Muscle of arm (tissue), 14 donors: ENCODE measurements at places on chromosomes 2 and 18. TPM values are rescaled to one million over a fixed set of nuclear protein-coding genes. Genes with fewer than 3 reads are reported as not detected.

DNA sequence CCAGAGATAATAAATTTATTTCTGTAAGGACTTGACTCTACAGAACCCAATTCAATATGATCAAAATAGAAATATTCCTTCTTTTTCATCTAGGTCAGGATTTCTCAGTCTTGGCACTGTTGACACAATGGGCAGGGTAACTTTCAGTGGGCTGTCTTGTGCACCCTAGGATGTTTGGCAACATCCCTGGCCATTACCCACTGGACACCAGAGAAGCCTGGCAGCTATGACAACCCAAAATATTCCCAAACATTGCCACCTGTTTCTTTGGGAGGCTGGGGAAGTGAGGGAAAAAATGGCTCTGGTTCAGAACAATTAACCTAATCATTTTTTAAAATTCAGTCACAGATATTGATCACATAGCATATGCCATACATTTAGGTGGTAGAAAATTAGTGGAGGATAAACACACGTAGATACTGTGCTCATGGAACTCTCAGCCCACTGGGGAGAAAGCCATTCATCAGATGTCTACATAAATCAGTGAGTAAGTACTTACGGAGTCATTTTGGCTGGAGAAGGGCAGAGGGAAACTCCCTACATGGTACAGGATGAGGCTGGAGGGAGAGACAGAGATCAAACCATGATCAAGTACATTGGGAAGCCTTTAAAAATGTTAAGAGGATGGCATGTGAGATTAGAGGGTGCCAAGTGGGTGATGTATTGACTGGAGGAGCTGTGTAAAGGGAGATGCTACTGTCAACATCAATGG is 718 bp upstream of the TNP1 start:
- no peak for DNase-seq

DNA sequence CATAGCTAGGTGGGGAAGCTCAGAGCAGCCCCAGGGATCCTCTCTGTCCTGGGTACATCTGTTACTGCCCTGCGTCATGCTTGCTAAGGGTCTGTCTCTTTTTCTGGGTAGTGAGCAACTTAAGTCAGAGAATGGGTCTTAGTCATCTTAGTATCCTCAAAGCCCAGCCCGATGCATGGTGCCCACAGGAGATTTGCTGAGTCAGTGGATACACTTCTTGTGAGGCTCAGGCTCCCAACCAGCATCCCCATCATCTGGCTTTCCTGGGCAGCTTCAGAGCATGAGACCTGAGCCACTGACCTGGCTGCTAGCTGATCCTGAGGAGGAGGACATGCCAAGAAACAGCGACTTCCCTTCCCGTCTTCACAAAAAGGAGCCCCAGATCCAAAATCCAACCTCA is 10.0 kb downstream of the FOXI3 start:
- no peak for DNase-seq

- no peak for DNase-seq
Observed at GRCh38 chr2:123502931-123503330, 522.2 kb upstream of the CNTNAP5 start.

DNA sequence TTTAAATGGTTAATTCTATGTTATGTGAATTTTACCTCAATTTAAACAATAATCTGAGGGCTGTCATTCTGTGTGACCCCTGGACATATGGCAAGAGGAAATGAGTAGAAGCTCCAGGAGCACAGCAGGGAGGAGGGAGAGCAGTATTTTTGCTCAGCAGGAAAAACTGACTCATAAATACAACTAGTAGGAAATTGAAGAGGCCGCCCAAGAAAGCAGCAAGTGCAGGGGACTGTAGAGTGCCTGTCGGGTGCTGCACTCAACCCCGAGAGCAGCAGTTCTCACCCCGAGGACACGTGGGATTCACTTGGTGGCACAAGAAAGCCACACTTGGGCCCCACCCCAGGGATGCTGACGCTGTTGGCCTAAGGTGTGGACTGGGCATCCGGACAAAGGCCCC is 60.8 kb downstream of the NPAS2 start:
- no peak for DNase-seq

Gene SLC5A7
- polyA plus RNA-seq = 0.35 TPM

- DNase-seq = no peak
Observed at GRCh38 chr2:178229927-178230326, 35.6 kb downstream of the OSBPL6 start.

DNA sequence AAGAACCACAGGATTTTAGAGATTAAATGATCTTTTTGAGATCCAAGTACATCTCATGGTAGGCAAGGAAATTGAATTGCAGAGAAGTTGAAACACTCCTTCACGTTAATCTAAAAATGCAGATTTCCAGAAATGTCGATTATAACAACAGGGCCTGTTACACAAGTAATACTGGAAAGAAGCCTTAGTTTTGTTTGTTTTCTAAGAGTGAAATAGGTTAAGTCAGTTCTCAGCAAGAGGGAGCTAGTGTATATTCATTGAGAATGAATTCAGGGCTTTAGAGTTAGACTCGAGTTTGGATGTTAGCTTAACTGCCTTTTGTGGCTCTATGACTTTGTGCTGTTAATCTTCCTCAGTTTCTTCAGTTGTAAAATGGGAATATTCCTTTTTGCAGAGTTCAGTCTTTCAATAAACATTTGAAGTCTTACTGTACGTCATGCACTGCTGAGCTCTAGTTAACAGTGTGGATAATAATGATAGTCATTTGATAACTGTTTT is 926 bp downstream of the NDUFV2 start:
- peak; percentile 29 for DNase-seq

Gene RGPD4
- 0.11 TPM for polyA plus RNA-seq

Gene NYAP2
- polyA plus RNA-seq = 0.35 TPM

Gene DSC2
- 4.2 TPM for polyA plus RNA-seq

- no peak for DNase-seq
Observed at GRCh38 chr2:144511937-144512336, 8.0 kb downstream of the ZEB2 start.

Gene CMPK2
- 4.9 TPM for polyA plus RNA-seq

- DNase-seq = no peak
Observed at GRCh38 chr2:175019566-175020327, 14.6 kb upstream of the CHN1 start.

DNA sequence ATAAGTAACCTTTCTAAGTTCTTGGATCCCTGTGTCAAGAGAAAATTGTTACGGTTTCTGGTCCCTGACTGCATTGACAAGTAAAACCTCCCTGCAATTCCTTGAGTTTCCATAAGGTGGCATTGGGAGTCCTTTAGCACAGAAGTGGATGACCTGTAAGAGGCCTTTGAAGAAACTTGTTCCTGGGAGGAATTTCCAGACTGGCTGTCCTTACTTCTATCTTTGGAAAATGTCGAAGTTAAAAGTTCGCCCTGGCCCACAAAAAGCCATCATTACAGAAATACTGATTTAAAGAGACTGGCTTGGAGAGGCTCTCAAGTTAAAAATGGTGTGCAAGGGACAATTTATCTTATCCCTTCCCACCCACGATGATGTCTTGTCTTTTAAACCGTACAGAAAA is 218.4 kb downstream of the CDH20 start:
- peak; percentile 69 for DNase-seq

DNA sequence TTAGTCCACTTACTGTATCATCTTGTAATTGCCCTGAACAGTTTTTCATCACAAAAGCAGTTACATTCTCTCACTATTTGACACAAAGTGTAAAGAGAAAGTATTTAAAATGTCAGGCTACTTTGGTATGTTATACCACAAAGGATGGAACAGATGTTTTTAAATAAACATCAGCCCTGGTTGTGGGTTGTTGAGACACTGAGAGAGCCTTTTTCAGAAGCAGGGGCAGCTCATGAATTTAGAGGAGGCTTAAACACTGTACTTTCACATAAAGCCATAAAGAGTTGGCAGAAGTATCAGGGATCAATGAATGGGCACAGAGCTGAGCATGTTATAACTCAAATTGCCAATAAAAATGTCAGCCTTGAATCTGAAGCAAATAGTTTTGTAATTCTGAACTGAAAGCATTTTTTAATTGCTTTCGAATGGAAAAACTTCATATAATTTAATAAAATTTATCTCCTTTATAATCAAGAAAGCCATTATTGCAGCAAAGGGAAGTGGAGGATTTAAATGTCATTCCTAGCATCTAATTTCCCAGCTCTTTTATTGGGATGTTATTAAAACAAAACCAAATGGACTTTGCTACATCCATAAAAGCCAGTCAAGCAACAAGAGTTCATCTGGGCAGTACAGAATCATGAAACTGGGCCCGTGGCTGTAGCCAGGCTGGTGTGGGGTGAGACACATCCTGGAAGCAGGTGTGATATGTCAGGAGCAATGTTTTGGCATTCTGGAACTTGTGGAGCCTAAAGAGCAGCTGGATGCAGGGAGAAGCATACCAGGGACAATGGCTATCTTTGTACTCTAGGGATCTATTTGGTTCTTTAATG is 95.1 kb upstream of the NT5C1B start:
- no peak for DNase-seq

Gene RUFY4
- polyA plus RNA-seq = 0.08 TPM

DNA sequence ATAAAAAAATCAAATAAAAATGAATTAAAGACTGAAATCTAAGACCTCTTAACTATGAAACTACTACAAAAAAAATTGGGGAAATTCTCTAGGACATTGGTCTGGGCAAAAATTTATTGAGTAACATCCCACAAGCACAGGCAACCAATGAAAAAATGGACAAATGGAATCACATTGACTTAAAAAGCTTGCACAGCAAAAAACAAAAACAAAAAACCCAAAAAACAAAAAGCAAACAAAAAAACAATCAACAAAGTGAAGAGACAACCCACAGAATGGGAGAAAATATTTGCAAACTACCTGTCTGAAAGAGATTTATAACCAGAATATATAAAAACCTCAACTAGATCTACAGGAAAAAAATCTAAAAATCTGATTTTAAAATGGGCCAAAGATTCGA is 63.4 kb upstream of the CHN1 start:
- no peak for DNase-seq

GRCh38 chr2:61492476-61492875 is 21.6 kb upstream of the USP34 start:
- no peak for DNase-seq

DNA sequence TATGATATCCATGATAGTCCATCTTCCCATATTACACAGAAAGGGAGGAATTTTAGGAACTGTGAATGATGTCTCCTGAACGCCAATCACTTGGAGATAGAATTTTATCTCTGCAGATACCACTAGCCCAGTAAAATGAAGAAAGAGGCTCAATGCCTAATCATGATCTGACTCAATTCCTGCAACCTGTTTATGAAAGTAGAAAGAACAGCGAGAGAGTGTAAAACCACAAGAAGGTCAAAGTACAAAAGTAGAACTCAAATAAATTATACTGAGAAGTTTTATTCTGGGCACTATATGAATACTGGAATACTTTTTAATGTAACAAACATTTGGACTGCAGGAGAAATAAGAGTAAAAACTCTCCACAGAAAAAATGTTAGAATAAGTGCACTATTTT is 892.1 kb upstream of the DDX18 start:
- DNase-seq = no peak

GRCh38 chr2:31212659-31213600 is 4.4 kb downstream of the CAPN14 start:
- DNase-seq = no peak

- DNase-seq = no peak
Observed at GRCh38 chr2:160429248-160430000, 64.2 kb downstream of the RBMS1 start.

DNA sequence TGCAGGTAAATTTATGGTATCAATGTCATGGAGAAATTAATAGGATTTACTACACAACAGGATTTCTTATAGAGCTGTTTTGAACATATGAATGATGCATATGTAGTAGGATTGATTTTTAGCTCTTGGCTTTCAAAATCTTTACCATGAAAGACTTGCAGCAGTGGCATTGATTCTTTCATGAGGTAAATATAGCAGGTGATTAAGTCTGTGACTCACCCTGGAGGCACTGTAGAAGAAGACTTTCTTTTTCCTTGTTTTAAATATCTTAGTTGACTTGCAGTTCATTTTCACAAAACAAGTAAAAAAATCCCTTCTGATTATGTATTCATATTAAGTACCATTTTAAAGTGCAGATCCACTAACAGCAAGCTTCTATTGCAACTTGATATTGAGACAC is 463.0 kb downstream of the FBXO15 start:
- DNase-seq = no peak

GRCh38 chr18:25843791-25844190 is 246.6 kb downstream of the SS18 start:
- no peak for DNase-seq

DNA sequence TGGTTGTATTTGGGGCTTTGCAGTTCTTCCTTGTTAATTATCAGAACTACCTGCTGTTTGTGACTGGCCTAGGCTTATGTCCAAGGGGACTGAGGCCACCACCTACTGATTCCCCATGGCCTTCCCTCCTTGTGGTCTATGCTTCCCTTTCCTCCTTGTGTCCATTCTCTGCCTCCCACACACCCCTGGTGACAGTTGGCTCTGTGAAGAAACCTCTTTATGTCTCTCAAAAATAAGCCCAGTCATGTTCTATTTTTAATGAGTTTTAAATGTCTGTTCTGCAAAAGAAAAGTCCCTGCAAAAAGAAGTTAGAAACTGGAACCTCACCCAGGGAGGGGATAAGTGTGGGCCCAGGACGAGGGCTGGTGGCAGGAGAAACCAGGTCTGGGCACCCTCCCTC is 105.0 kb downstream of the SMC6 start:
- no peak for DNase-seq

- no peak for DNase-seq
Observed at GRCh38 chr2:189583227-189584198, 2.9 kb upstream of the SLC40A1 start.

Gene KLF7
- 30.4 TPM for polyA plus RNA-seq

Gene IL36G
- 0.21 TPM for polyA plus RNA-seq

Gene PKDCC
- 122 TPM for polyA plus RNA-seq

GRCh38 chr2:176746411-176746810 is 466.2 kb upstream of the HNRNPA3 start:
- DNase-seq = peak; percentile 30

Gene CCL20
- 1.1 TPM for polyA plus RNA-seq

Gene XIRP2
- polyA plus RNA-seq = 51.4 TPM

Gene UGT1A9
- not detected for polyA plus RNA-seq

DNA sequence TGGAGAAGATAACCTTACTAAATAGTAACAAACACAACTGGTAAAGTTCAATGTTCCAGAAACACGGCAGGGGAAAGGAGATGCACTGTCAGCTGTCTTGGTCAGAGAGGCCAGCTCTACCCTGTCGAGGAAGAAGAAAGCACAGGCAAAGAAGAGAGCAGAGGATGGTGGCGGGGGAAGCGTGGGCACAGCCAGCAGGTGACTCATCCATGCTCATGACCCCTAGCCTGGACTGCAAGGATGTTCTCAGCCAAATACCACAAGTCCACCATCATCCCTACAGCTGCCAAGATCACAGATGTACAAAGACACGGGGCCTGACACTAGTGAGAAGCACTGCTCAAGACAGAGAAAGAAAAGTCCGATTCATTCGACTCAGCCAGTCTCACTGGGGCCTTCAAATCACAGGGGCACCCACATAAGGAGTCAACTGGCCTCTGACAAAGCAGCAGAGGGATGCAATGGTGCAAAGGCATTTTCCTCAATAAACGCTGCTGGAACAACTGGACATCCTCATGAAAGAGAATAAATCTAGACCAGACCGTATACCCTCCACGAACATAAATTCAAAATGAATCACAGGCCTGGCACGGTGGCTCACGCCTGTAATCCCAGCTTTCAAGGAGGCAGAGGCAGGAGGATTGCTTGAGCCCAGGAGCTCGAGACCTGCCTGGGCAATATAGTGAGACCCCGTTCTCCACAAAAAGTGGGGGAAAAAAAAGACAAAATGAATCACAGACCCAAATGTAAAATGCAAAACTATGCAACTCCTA is 5.6 kb downstream of the DTYMK start:
- no peak for DNase-seq
